ENCODE measurements at places on chromosomes 1 and 21.

DNA sequence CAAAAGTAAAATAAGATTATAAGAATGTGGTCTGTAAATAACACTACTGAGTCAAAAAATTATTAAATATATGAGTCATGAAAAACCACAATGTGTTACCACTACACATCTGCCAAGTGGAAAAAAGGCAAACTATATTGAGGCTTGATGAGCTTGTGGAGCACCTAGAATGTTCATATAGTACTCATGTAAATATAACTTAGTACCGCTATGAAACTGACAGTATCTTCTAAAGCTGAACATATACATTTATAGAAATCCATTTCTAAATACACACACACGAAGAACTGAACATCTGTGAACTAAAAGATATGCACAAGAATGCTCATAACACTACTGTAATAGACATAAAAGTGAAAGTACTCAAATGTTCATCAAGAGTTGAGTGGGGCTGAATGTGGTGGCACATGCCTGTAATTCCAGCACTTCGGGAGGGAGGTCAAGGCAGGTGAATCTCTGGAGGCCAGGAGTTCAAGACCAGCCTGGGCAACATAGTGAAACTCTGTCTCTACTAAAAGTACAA, 18.5 kb upstream of the GBP3 start:
- no peak for DNase-seq

DNA sequence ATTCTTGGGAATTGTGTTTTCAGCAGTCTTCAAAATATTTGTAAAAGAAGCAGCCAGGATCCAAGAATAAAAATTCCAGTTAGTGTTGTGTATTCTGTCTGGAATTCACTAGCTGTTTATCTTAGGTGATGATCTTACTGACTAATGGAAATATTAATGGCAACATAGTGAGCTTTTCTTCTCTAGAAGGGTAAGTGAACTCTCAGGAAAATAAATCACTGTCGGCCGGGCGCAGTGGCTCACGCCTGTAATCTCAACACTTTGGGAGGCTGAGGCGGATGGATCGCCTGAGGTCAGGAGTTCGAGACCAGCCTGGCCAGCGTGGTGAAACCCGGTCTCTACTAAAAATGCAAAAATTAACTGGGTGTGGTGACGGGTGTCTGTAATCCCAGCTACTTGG, 87.4 kb upstream of the KIF1B start:
- DNase-seq, result no peak

DNA sequence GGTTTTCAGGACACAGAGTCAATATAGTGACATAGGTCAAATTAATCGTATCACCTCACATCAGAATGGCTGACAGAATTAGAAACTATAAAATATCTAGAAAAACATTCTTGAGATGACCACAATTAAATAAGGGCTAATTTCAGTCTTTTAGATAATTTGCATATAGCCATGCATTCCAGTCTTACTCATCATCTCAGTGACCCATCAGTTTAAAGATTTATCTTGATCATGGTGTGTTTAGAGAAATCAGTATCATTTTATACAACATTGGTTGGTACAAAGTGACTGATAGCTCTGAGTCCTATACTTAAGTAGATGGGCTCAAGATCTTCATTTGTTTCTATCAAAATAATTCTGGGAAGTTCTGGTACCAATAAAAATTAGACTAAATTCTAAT, 262.3 kb upstream of the SNX7 start:
- no peak for DNase-seq

DNA sequence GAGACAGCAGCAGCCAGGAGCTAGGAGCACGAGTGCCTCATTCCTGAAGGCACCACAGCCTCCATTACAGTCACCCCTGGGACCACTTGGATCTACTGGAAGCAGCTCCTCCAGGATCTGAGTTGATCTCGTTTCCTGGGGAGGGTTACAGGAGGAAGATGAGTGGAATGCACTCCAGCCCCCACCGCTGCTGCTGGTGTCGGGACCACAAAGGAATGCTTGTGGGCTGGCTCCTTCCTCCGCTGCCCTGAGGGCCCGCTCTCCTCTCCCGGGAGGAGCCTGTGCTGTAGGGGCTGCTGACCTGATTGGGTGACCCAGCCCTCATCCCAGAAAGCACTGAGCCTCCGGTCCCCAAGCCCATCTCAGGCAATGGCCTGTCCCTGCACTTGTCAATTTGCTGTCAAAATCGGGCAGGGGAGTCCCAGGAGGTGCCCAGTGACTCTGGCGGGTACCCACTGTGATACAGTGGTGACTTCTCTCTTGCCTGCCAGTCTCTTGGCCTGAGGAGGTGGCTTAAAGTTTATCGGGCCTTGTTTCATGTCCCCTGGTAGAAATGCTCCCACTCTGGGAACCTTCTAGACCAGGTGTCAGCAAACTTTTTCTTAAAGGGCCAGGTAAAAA, 23.1 kb downstream of the IL10RB start:
- no peak for DNase-seq

- no peak for DNase-seq
Observed at GRCh38 chr1:151790940-151791651, 796 bp upstream of the TDRKH start.

GRCh38 chr1:199859491-199859933, 168.0 kb upstream of the NR5A2 start:
- DNase-seq, result no peak

GRCh38 chr1:63828322-63829044, 54.7 kb downstream of the ROR1 start:
- no peak for DNase-seq

GRCh38 chr1:67059346-67059745, 5.4 kb upstream of the SLC35D1 start:
- no peak for DNase-seq

DNA sequence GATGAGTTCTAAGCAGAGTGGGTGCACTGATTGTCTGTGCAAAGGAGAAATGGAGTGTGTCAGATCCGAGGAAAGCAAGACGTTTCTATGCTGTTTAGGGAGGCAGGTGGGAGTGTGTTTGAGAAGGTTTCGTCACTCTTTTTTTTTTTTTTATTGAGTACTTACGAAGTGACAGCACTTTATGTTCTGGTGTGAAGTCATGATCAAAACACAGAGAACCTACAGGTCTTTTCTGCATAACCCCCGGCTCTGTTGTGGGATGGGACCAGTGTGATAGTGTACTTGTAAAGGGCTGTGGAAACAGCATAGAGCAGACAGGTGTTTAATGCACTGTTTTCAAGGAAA, 26.7 kb downstream of the MIA3 start:
- DNase-seq, result no peak

DNA sequence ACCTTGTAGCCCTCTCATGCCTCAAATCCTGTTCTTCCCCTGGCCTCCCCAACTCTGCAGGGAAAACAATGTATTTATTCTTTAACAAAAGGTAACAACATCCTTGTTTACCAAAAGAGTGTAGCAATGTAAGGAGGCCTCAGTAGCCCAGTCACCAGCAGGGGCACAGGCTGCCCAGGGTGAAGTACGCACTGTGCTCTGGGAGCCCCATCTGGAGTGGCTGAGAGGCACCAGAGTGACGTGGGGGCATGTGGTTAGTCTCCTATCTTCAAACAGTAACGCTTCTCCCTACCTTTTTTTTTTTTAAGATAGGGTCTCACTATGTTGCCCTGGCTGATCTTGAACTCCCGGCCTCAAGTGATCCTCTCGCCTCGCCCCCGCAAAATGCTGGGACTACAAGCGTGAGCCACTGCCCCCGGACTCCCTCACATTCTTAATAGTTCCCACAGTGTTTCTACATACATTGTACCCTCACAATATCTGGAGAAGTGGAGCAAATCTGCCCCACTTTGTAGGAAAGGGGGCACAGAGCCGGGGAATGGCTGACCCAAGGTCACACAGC, 51.3 kb upstream of the ECE1 start:
- no peak for DNase-seq

DNA sequence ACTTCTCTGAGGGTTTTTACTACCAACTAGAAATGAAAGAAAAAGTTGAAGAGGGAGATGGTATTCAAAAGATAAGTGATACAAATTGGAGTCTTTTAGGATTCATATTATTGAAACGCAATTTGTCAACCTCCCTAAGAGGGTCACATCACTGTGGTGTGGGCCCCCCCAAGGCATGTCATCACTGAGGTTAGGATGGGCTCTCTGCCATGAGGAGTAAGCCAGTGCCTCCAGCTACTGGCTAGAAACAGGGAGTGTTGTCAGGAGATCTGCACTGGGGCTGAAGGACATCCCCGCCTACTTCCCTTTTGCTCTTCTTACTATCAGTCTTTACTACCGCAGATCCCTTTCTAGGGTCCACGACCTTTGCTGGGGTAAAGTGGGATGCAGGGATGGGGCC, 25.9 kb downstream of the ITSN1 start:
- no peak for DNase-seq

GRCh38 chr1:198560161-198560560, 19.7 kb upstream of the ATP6V1G3 start:
- DNase-seq, result no peak

DNA sequence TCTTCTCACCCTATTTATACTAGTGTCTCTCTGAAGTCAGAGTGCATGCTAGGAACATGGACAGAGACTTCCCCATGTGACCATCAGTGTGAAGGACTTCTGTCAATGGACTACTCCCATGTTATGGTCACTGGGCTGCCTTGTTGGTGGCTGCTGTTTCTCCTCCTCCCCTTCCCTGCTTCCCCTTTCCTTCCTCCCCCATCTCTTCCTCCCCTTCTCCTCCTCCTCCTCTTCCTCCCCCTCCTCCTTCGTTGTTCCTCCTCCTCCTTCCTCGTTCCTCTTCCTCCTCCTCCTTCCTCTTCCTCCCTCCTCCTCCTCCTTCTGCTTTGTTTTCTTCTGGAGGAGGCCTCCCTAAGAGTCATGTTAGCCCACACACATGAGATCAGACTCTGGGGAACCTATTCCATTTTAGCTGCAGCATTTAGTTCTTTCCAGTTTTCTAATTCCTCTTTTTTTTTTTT, 35.8 kb downstream of the IER5 start:
- DNase-seq, result no peak

DNA sequence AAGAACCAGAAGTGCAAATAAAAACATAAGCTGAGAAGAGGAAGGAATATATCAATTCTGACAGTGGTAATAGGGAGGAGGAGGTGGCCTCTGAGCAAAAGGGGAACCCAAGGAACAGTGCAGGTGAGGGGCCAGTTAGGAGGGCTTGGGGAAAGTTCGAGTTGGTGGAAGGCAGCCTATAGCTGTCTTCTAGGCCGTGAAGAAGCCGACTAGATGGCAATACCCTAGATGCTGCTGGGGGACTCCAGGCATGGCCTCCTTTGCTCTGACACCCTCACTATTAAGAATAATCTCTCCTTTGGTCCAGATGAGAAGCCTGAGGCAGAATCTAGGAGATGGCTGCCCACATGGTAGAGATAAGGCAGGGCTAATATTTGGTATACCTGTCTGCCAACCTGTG, 351.1 kb upstream of the PLXNA2 start:
- DNase-seq, result no peak

DNA sequence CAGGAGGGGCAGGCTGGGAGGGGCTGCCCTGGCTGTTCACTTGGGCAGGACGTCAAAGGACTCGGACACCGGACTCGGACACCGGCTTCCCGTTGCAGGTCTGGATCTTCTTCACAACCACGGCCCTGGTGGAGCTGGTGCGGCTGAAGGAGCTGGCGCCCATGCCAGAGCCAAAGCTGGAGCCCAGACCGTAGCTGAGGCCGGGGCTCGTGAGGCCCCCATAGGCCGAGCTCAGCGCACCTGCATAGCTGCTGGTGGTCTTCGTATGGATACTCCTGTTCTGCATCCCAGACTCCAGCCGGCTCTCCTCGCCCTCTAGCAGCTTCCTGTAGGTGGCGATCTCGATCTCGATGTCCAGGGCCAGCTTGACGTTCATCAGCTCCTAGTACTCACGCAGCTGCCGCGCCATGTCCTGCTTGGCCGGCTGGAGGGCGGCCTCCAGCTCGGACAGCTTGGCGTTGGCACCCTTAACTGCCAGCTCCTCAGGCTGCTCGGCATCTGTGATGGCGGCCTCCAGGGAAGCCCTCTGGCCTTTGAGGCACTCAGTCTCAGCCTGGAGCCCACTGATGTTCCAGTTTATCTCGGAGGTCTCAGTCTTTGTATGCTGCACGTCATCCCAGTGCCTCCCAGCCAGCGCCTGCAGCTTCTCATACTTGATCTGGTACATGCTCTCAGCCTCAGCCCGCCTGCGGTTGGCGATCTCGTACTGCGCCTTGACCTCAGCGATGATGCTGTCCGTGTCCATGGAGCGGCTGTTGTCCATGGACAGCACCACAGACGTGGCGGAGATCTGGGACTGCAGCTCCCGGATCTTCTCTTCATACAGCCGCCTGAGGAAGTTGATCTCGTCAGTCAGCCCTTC, 15.1 kb upstream of the KLF17 start:
- DNase-seq, result no peak

DNA sequence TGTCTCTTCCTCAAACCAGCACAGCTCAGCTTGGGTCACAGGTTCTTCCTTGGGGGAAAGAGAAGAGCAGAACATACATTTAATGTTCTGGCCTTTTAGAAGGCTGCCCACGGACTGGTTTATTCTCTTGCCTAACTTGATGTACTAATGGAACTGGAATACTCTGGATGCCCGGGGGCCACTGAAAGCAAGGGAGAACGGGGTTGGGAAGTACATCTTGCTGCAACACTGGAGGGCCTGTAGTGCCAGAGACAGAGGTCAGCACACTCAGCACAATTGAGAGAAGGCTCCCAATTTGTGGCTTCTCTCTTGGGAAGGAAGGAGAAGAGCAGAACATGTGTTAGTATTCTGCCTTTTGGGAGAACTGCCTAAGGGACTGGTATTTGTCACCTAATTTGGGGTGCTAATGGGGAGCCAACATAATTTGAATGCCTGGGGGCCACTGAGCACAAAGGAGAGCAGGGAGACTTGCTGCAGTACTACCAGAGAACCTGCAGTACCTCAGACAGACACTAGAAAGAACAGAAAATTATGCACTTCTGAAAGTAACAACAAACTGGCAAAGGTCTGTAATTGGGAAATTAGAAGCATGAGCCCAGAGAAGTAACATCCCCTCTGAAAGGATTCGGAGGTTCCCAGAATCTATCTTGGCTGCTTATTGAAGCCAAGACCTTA, 14.1 kb downstream of the ZNF691 start:
- DNase-seq, result no peak

- no peak for DNase-seq
Observed at GRCh38 chr21:26194811-26195251, 24.3 kb upstream of the APP start.

DNA sequence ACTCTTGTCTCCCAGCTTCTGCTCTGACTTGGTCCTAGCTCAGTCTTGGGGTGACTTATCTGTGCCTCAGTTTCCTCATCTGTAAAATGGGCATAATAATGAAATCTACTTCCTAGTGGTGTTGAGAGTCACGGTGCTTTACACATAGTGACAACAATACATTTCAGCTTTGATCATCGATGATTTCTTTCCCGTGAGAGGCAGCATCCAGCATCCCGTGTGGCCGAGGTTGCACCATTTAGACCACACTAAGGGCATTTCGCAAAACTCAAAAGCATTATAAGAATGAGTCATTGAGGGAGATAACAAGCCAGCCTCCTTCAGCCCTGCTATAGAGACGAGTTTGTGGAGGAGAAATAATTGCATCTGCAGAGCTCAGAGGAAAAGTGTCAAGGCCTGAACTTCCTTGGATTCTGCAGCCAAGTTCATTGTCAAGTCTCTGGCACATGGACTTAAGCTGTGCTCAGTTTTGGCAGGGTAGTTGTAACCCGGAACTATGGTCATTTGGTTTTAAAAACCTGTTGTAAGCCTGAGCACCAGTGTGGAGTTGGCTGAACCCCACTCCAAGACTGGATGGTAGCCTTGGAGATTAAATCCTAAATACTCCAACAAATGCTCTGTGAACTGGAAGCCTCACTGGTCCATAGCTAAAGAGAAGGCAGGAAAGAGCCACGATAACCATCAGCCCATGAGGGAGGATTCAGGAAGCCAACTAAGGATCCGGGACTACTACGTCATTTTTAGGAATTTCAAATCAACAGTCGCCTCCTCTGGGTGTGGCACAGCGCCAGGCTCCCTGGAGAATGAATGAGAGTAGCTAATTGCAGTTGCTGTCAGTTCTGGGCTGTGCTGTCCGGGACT, 64.2 kb downstream of the TCP10L start:
- no peak for DNase-seq
